ENCODE measurements at places on chromosomes 1 and 21.

DNA sequence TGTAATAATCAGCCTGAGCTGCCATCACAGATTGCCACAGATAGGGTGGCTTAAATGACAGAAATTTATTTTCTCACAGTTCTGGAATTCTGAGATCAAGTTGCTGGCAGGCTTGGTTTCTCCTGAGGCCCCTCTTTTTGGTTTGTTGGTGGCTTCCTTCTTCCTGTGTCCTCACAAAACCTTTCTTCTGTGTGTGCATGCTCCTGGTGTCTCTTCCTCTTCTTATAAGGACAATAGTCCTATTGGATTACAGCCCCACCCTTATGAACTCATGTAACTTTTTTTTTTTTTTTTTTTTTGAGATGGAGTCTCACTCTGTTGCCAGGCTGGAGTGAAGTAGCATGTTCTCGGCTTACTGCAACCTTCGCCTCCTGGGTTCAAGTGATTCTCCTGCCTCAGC, 41.0 kb upstream of the F3 start:
- no peak for DNase-seq

- no peak for DNase-seq
These were observed 25.1 kb downstream of the SPSB1 start for GRCh38 chr1:9317591-9318417.

DNA sequence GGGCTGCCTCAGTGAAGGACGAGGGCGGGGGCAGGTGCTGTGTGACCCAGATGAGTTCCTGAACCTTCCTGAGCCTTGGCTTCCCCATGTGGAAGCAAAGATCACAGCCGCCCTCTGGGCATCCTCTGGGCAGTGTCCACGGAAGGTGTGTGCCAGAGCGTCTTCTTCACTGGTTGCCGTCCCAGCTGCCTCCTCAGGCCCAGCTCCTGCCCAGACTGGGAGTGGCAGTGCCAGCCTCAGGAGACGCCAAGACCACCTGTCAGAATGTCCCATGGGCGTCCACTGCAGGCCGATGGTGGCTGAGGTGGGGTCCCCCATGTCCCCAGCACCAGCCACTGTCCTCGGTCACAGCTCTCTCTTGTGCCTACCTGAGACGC, 10.2 kb downstream of the ARHGEF16 start:
- DNase-seq = no peak

- no peak for DNase-seq
These were observed 112.3 kb upstream of the GADD45A start for GRCh38 chr1:67572594-67573221.

GRCh38 chr1:203649551-203649998, 22.9 kb downstream of the ATP2B4 start:
- DNase-seq = no peak

GRCh38 chr1:228308085-228308601, 98.5 kb downstream of the TRIM11 start:
- DNase-seq = no peak

DNA sequence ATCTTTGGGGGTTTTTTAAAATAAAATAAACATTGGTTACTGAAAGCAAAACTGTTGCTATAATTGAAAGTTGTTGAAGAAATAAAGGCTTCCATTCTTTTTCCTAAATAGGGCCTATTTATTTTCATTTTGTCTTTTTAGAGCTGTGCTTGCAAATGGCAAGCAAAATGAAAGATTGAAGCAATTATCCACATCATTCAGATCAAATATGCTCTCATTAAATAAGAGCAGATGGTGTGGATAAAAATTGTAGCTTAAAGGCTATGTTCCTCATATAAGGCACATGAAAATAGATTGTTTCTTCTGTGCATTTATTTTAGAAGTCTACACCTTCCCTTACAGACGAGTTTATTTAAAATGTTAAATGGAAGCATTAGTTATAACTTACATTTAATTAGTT, 1317.7 kb downstream of the MRPL39 start:
- DNase-seq = no peak

DNA sequence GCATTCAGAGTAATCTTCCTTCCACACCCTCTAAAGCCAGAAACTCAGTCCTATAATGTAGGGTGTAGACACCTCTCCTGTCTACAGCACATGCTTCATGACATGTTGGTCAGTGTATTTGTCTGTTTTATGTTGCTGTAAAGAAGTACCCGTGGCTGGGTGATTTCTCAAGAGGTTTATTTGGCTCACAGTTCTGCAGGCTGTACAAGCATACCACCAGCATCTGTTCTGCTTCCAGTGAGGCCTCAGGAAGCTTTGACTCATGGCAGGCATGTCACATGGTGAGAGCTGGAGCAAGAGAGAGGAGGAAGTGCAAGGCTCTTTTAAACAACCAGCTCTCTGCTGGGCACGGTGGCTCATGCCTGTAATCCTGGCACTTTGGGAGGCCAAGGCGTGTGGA, 12.1 kb downstream of the PLOD1 start:
- DNase-seq = no peak

GRCh38 chr1:65064981-65065380, 83.0 kb upstream of the AK4 start:
- no peak for DNase-seq

GRCh38 chr1:189036628-189037027, 1441.0 kb downstream of the BRINP3 start:
- no peak for DNase-seq

DNA sequence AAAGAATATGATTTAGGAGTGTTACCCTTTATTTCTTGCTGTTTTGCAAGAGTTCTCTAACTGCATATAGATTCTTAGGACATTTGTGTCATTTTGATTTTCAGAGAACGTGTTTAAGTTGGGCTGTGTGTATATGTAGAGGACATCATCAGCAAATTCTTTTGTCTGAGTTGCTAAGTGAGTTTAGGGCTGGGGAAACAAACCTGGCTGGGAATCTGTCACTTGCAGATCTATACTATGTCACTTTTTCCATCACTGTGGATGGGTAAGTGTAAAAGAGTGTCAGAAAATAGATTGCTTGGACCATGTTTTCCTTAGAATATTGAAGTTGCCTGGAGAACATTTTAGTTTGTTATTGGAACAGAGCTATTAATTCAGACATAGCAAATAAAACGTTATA, 349.1 kb upstream of the NEGR1 start:
- no peak for DNase-seq

GRCh38 chr21:37675202-37675801, 241.0 kb downstream of the KCNJ6 start:
- DNase-seq = peak; percentile 14
